ENCODE measurements at places on chromosomes 16 and 17. TPM values are rescaled to one million over a fixed set of nuclear protein-coding genes. Genes with fewer than 3 reads are reported as not detected.

DNA sequence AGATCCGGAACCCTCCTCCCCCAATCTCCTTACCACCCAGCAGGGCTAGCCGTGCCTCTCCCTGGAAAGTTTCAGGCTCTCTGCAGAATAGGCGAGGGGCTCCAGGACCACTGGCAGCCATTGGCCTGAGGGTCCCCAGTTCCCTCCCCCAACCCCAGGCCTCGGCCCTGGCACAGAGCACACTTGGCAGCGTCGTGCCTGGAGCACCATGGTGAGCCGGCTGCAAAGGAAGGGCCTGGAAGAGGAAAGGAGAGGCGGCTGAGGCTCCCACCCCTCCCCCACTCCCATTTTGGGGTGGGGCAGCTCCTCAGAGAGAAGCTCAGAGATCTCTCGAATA is 369 bp upstream of the BTBD17 start:
- no peak overlapping the region for H3K4me3 ChIP-seq
- no peaks in the 10 kb centered on the region for H3K4me1 ChIP-seq
- no peaks in the 10 kb centered on the region for H3K27me3 ChIP-seq
- no peak for DNase-seq

The CDRT15L2 gene
- not detected for total RNA-seq

DNA sequence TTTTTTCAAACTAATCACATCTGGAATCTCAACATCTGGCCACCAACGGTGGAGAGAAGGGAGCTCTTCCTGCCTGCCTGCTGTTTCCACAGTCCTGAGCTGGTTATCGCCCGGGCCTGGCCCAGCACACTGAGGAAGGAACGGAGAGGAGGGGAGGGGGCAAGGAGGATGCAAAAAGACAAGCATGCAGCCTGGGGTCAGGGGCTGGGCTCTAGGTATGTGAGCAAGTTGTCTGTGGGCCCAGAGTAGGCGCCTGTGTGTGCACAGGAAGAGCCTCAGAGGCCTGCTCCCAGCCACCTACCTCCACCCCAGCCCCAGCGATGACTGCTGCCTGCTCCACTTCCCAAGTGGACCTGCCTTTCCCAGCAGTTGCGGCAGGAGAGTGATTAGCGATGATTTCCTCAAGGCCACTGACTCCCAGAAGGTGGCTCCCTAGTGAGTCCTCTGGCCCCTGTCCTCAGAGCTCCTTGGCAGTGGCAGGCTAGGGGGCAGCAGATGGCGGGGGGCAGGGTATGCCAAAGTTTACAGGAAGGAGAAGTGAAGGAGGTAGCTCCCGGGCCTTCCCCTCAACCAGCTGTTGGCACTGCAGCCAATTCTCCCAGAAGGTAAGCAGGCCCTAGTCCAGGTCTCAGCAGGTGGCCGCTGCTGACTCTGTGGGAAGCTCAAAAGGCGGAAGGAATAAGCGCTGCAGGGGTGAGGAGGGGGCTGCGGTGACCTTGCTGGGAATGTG is 27.0 kb upstream of the RASD1 start:
- H3K4me1 ChIP-seq = peaks cover 14% of the 10 kb centered on the region
- H3K36me3 ChIP-seq = no peaks in the 10 kb centered on the region
- no peak overlapping the region for H3K4me3 ChIP-seq
- H3K27me3 ChIP-seq = no peaks in the 10 kb centered on the region

The COPZ2 gene
- 7.7 TPM for total RNA-seq

The ZP2 gene
- 0.36 TPM for total RNA-seq

DNA sequence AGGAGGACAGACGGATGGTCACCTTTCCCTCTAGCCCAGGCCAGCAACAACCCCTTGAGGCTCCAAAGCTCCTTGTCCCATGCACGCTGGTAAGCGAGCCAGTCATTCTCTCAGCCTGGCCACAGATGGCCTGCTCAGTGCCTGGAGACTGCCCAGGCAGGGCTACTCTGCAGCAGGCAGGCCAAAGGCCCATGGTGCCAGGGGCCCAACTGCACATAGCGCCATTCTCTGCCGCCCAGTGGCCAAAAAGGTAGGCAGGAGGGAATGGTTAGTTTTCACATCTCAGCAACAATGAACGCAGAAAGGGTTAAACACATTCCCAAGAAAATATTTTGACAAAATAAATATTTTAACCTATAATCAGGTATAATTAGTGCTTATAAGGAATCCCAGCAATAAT is 7.7 kb upstream of the SREBF1 start:
- no peaks in the 10 kb centered on the region for H3K27me3 ChIP-seq
- H3K4me3 ChIP-seq = no peak overlapping the region
- DNase-seq = no peak
- no peaks in the 10 kb centered on the region for H3K36me3 ChIP-seq
- H3K4me1 ChIP-seq = peaks cover 26% of the 10 kb centered on the region
- no peak overlapping the region for H3K27ac ChIP-seq

DNA sequence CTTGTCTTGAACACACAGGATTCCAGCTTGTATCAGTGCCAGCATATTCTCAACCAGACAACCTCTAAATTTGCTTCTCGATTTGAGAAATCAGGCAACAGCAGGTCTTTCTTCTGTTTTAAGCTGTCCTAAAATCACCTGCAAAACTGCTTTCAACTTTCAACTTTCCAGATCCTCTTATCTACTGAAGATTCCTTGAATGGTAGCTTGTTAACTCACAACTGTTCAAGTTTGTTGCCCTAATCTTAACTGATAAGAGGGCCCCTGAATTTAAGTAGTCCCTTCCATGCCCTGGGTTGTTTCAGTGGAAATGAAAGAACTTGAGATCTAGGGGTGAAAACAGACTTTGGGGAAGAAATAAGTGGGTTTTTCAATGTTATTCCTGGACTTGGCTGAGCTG is 57.2 kb downstream of the CHD9 start:
- H3K4me1 ChIP-seq = no peaks in the 10 kb centered on the region
- H3K27me3 ChIP-seq = no peaks in the 10 kb centered on the region
- DNase-seq = no peak
- no peaks in the 10 kb centered on the region for H3K36me3 ChIP-seq
- no peak overlapping the region for H3K27ac ChIP-seq

GRCh38 chr17:14428648-14429029 is 127.8 kb downstream of the HS3ST3B1 start:
- no peak overlapping the region for H3K4me3 ChIP-seq
- no peak for DNase-seq
- no peaks in the 10 kb centered on the region for H3K36me3 ChIP-seq
- no peaks in the 10 kb centered on the region for H3K4me1 ChIP-seq

- no peak overlapping the region for H3K27ac ChIP-seq
- H3K4me3 ChIP-seq = no peak overlapping the region
- peaks cover 5% of the 10 kb centered on the region for H3K4me1 ChIP-seq
- H3K27me3 ChIP-seq = no peaks in the 10 kb centered on the region
- H3K36me3 ChIP-seq = no peaks in the 10 kb centered on the region
- DNase-seq = no peak
These were observed 20.2 kb upstream of the MAPT start for GRCh38 chr17:45874151-45874550.

- no peak for DNase-seq
- no peaks in the 10 kb centered on the region for H3K27me3 ChIP-seq
- H3K27ac ChIP-seq = no peak overlapping the region
- H3K36me3 ChIP-seq = no peaks in the 10 kb centered on the region
- no peak overlapping the region for H3K4me3 ChIP-seq
These were observed 40.0 kb downstream of the SMARCE1 start for GRCh38 chr17:40607641-40608040.

- H3K4me1 ChIP-seq = no peaks in the 10 kb centered on the region
- H3K27me3 ChIP-seq = no peaks in the 10 kb centered on the region
- no peak for DNase-seq
- H3K4me3 ChIP-seq = no peak overlapping the region
These were observed 5.2 kb upstream of the PRSS21 start for GRCh38 chr16:2811703-2812471.

The IL32 gene
- total RNA-seq = 9.9 TPM
